Mesenchymal stem cell (in vitro differentiated cells and primary cell): ENCODE measurements at places on chromosomes 7 and 10.
A peak's percentile ranks its signal among the peaks of the same experiment; 100 is the strongest.

DNA sequence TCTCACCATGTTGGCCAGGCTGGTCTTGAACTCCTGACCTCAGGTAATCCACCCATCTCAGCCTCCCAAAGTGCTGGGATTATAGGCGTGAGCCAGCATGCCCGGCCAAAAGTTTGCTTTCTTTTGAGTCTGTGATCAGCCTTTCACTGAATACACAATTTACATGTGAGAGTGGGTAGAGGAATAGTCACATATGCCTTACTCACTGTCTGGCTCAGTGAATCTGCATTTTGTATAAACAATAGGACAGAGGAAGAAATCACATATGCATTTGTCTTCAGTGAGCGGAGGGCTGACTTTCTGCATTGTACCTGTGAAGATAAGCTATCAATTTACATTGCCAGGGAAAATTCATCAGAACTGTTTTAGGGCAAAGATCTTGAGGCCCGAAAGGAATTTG, 2.5 kb upstream of the TECPR1 start:
- H3K27ac ChIP-seq: no peak overlapping the region
- no peaks in the 10 kb centered on the region for H3K27me3 ChIP-seq
- no peak overlapping the region for H3K4me3 ChIP-seq
- no peak for DNase-seq

- peaks cover 3% of the 10 kb centered on the region for H3K36me3 ChIP-seq
- no peaks in the 10 kb centered on the region for H3K27me3 ChIP-seq
- H3K27ac ChIP-seq: no peak overlapping the region
- DNase-seq: no peak
- no peak overlapping the region for H3K4me3 ChIP-seq
These were observed 57.9 kb downstream of the MTPN start for GRCh38 chr7:135919071-135919841.

- H3K27me3 ChIP-seq: peaks cover 51% of the 10 kb centered on the region
- no peak for DNase-seq
- no peak overlapping the region for H3K27ac ChIP-seq
These were observed 24.9 kb upstream of the SFRP5 start for GRCh38 chr10:97796651-97797050.

DNA sequence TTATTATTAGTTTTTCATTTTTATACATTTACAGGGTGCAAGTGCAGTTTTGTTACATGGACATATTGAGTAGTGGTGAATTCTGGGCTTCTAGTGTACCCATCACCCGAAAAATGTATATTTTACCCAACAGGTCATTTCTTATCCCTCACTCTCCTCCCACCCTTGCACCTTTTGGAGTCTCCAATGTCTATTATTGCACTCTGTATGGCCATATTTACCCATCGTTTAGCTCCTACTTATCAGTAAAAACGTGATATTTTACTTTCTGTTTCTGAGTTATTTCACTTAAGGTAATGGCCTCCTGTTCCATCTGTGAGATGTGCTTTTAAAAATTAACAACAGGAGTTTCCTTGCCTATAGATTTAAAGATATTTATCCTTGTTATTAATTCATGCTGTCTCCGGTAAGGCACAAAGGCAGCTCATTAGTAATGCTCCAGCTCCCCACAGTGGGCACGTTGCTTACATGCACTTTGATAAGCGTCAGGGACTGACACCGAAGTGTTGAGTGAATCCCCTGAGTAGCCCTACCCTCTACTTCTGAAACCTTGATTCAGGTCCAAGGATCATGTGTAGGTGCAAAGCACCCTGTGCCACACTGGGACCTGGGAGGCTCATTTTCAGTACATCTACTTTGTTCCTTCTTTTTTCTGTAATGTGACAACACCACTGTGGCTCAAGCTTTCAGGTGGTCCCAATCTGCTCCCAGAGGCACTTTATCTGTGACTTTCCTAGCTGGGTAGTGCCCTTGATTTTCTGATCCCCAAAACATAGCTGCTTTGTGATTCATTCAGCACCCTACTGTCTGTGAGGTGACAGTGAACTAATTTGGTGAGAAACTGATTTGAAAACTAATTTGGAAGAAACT, 27.3 kb downstream of the HYAL4 start:
- no peak overlapping the region for H3K27ac ChIP-seq
- no peaks in the 10 kb centered on the region for H3K36me3 ChIP-seq
- H3K4me3 ChIP-seq: no peak overlapping the region
- peaks cover 6% of the 10 kb centered on the region for H3K27me3 ChIP-seq
- DNase-seq: peak; percentile 64

- H3K27me3 ChIP-seq: peaks cover 15% of the 10 kb centered on the region
- H3K4me1 ChIP-seq: no peaks in the 10 kb centered on the region
- DNase-seq: no peak
- H3K4me3 ChIP-seq: peak overlapping the region; percentile 74
- no peak overlapping the region for H3K27ac ChIP-seq
These were observed 348.8 kb upstream of the C7orf33 start for GRCh38 chr7:148241700-148242293.

- no peak overlapping the region for H3K4me3 ChIP-seq
- no peaks in the 10 kb centered on the region for H3K27me3 ChIP-seq
- no peak overlapping the region for H3K27ac ChIP-seq
- no peaks in the 10 kb centered on the region for H3K36me3 ChIP-seq
These were observed 136.9 kb downstream of the CFTR start for GRCh38 chr7:117616694-117617093.

DNA sequence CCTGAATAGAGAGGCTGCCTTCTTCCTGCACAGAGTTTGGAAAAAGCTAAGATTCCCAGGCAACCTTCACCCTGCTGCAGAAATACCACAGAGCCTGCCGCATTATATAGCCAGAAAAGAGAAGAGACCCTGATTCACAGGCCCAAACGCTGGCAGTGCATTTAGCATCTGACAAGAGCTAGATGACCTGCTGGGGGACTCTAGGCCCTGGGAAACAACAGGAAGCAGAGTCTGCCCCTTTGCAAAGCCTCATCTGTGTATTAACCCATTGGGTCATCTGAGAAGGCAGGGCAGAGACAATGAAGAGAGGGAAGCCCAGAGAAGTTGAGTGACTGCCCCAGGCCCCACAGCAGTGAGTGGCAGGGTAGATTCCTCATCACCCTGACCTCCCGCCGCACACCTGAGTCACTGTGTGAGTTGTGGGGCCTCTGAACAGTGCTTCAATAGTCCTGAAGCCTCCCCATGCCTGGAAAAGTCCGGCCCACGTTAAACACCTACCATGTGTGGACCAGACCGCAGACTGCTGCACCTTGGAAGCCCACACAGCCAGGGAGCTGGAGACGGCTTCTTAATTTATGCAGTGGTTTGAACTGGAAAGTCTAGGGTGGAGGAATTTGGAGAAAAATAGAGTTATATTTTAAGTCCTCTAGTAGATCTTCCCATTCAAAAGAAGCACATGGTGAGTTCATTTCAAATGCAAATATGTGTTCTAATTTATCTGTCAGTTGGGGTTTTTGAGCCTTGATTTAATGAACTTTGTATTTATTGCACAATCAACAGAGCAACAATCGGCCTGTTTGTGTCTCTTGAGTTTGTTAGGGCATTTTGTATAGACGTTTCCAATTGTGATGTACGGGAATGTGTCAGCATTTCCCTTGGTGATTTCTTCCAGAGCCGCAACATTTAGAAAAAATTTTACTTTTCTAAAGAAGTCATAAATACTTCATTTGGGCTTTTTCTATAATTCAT, 80.4 kb upstream of the GPR26 start:
- H3K36me3 ChIP-seq: no peaks in the 10 kb centered on the region
- H3K4me1 ChIP-seq: no peaks in the 10 kb centered on the region
- no peak for DNase-seq
- H3K27ac ChIP-seq: no peak overlapping the region

DNA sequence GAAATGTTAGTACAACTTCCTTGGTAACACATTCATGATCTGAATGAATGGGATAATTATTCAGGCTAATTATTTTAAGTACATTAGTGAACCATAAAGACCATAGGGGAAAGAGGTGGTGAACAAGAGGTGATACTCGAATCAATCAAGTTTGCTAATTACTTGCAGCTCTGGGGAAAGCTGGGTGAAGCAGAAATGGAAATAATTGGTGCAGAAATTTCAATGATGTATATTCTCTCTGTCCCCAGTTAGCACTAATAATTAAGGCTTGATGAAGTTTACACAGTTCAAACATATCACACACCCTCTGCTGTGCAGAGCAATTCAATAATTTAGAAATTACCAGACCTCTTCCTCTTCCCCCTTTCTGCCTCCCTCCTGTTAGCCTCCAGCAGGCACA, 49.4 kb upstream of the OPALIN start:
- H3K36me3 ChIP-seq: peaks cover 19% of the 10 kb centered on the region
- no peak overlapping the region for H3K4me3 ChIP-seq
- no peak for DNase-seq
- peaks cover 13% of the 10 kb centered on the region for H3K27me3 ChIP-seq
- peaks cover 2% of the 10 kb centered on the region for H3K4me1 ChIP-seq

GRCh38 chr7:1288390-1288995, 55.8 kb downstream of the UNCX start:
- H3K27me3 ChIP-seq: peaks cover 77% of the 10 kb centered on the region
- no peak overlapping the region for H3K27ac ChIP-seq
- DNase-seq: no peak

GRCh38 chr10:4107285-4107851, 322.4 kb upstream of the KLF6 start:
- H3K36me3 ChIP-seq: no peaks in the 10 kb centered on the region
- DNase-seq: no peak
- no peaks in the 10 kb centered on the region for H3K4me1 ChIP-seq
- no peaks in the 10 kb centered on the region for H3K27me3 ChIP-seq

DNA sequence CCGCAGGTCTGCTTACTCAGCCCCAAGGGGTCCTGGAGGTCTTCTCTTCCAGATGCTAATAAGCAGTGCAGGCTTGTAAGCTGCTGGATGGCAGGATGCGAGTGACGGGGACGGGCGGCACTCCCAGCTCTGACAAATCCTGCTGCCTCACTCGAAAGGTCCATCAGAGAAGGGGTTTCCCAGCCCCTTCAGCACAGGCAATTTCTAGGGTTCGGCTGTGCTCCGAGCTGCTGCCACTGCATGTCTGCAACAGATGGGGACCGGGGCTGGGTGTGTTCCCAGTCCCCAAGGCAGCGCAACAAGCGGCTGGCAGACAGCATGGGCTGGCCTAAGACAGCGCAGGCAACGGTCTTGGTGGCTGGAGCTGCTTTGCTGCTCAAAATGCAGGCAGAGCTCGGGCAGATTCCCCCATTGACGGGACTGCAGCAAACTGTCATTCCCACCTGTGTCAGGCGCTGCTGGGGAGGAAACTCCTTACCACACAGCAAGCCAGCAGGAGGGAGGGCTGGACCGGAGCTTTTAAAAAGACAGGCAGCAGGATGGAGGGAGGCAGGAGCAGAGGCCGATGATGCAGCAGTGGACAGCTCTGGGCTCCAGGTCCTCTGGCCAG, 62.4 kb downstream of the PRKAG2 start:
- H3K27ac ChIP-seq: no peak overlapping the region
- H3K27me3 ChIP-seq: peaks cover 69% of the 10 kb centered on the region
- H3K36me3 ChIP-seq: no peaks in the 10 kb centered on the region
- H3K4me1 ChIP-seq: peaks cover 4% of the 10 kb centered on the region
- no peak for DNase-seq
- no peak overlapping the region for H3K4me3 ChIP-seq

- H3K36me3 ChIP-seq: peaks cover 3% of the 10 kb centered on the region
- peaks cover 24% of the 10 kb centered on the region for H3K4me1 ChIP-seq
- H3K27me3 ChIP-seq: no peaks in the 10 kb centered on the region
These were observed 24.9 kb downstream of the C7orf25 start for GRCh38 chr7:42886893-42887505.

DNA sequence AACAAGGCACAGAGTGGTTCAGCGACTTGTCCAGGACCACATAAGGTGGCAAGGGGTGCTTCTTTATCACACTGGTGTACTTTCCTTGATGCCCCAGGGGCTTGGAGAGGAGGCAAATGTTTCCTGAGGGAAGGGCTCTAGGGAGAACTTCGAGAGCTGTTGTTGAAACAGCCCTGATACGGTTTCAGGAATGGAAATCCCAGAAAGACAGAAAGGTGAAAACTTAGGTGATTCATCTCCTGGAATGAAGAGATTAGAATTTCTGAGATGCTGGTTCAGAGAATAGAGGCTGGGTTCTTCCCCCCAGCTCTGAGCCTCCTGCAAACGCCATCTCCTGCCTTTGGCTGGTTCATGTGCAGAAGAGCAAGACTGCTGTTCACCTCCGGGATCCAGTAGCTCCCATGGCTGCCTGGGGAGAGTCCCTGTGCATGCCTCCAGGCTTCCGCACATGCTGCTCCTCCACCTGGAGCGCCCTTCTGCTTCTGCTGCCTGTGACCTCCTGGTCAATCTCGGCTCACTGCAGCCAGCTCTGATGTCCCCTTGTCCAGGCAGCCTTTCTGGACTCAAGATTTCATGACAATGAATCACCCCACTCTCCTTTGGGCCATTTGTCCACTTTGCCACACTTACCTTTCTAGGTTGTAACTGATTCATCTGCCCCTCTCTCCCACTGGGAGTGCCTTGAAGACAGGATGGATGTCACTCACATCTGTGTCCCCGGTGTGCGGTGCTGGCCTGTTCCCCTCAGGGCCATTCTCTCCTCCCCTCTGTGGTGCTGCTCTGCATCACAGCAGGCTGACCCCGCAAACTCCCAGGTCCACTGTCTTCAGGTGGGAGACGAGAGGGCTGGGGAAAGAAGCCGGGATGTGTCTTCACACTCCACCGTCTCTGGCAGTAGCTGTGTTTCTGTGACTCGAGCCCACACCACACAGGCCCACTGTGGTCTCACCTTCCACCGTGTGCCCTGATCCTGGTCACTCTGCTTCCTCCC, 3.6 kb upstream of the CDH23 start:
- no peak for DNase-seq
- H3K27ac ChIP-seq: no peak overlapping the region
- H3K36me3 ChIP-seq: no peaks in the 10 kb centered on the region
- H3K4me3 ChIP-seq: no peak overlapping the region

- H3K36me3 ChIP-seq: no peaks in the 10 kb centered on the region
- no peak for DNase-seq
- H3K4me1 ChIP-seq: no peaks in the 10 kb centered on the region
- H3K27me3 ChIP-seq: no peaks in the 10 kb centered on the region
- H3K27ac ChIP-seq: no peak overlapping the region
- no peak overlapping the region for H3K4me3 ChIP-seq
These were observed 780.1 kb downstream of the PHTF2 start for GRCh38 chr7:78578686-78579085.

- H3K4me1 ChIP-seq: no peaks in the 10 kb centered on the region
- no peaks in the 10 kb centered on the region for H3K27me3 ChIP-seq
- H3K27ac ChIP-seq: no peak overlapping the region
- no peak overlapping the region for H3K4me3 ChIP-seq
These were observed 120.3 kb downstream of the GATA3 start for GRCh38 chr10:8174762-8175161.

GRCh38 chr7:45568536-45569289, 5.5 kb upstream of the ADCY1 start:
- H3K27ac ChIP-seq: no peak overlapping the region
- no peak for DNase-seq
- no peaks in the 10 kb centered on the region for H3K36me3 ChIP-seq
